ENCODE measurements at places on chromosomes 2 and 18.

DNA sequence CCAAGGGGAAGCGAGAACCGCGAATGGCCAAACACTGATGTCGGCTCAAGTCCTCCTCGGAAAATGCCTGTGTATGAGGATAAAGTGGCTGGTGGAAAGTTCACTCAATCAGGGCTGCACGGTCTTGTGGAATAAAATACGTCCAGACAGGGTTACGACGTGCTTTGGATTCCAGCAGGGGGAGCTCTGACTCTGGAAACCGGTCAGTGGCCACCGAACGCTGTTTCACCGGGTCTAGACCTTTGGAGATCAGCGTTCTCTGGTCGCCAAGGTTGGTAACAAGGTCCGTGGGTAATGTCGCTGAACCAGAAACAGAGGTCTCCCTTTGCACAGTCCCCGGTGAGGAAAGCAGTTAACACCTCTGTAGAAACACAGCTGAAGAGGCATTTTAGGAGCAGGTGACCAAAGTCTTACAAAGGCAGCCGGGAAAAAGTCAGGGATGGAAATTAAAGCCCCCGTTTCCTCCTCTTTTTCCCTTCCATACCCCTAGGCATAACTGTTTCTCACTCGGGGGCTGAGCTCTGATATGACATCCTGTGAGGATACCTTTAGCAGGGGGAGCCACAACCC lies 47.8 kb downstream of the CDCA7 start:
- peak; percentile 75 for DNase-seq

GRCh38 chr2:96274355-96275056 lies 8.5 kb downstream of the CIAO1 start:
- no peak for DNase-seq

DNA sequence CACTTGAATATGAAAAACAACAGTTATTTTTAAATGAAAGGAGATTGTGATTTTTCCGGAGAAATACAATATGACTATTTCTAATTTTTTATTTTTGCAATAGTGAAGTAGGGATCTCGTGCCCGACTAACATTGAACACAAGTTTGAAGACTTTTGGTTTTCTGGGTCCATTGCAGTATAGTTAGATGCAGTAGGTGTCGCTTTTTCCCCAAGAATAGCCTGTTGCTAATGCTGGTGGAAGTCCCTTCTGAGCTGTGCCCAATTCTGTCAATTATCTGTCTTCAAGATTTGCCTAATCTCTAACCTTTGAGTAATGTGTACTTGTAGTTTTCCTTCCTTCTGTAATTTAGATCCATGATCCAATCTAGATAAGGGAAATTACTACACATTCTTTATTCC lies 36.5 kb downstream of the SEMA4F start:
- DNase-seq = peak; percentile 53

GRCh38 chr2:88855620-88856408 lies 164.3 kb downstream of the RPIA start:
- DNase-seq = no peak

DNA sequence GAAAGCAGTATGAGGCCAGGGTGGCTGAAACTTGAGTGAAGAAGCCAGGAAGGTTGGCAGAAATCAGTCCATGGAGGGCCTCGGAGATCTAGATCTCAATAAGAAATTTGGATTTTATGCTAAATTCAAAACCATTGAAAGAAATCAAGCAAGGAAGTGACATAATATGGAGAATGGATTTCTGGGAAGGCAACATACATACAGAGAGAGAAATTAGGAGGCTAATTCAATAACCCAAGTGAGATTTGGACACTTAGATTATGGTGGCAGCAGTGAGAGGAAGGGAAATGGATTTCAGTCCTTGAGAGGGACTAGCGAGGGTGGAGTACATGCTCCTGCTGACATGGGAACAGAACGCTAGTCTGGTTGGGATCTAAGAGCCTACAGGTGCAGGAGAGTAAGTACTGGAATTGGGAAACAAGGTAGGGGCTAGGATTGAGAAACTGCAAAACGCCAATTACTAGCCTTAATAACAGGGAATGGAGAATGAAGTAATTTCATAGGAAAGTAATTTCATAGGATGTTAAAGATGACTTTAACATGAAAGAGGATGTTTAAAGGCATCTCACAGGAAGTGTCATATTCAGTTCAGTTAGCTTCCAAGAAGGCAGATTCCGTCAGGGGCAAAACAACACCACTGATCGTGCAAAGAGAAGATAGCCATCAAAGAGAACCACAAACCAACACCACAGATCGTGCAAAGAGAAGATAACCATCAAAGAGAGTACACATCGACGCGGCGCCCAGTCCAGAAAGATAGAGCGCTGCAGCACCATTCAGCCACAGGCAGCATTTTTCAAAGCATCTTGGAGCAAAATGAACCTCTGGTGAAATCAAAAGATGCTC lies 27.2 kb downstream of the CDKL4 start:
- peak; percentile 86 for DNase-seq

DNA sequence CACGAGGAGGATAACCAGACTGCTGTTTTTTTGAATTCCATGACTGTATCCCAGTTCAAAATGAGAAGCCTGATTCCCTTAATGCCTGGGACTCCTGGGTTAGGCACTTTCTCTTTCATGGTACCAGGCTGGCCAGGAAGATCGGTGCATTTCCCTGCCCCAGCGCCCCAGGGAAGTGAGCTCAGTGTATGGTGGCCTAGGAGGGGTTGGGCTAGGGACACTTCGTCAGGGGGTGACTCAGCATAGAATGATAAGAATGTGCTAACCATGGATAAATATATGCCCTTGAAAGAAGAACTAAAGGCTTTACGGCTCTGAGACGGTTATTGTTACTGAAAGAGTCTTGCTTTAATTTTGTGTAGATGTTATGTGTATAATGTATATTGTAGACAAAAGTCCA lies 27.5 kb upstream of the FAM237A start:
- no peak for DNase-seq

DNA sequence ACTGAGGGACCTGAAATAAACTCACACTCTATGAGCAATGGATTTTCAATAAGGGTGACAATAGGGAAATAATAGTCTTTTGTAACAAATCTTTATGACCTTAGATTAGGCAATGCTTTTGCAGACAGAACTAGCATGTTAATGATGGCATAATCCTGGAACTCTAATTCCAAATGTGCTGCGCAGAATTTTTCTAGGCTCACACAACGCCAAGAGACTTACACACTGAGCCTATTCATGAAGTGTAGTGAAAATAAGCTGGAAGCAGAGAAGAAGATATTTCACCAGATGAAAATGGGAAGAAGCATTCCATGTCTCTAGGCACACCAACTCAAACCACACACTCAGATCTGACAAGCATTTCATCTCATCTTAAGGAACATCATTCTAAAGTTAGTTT lies 178.5 kb downstream of the L3MBTL4 start:
- DNase-seq = no peak

GRCh38 chr2:45009928-45010701 lies 863 bp upstream of the SIX2 start:
- no peak for DNase-seq

- DNase-seq = no peak
These were observed 193.5 kb upstream of the TCF4 start for GRCh38 chr18:55781481-55781957.

GRCh38 chr18:55732227-55733106 lies 144.5 kb upstream of the TCF4 start:
- DNase-seq = no peak

- no peak for DNase-seq
These were observed 25.6 kb downstream of the GPR155 start for GRCh38 chr2:174461221-174461620.

DNA sequence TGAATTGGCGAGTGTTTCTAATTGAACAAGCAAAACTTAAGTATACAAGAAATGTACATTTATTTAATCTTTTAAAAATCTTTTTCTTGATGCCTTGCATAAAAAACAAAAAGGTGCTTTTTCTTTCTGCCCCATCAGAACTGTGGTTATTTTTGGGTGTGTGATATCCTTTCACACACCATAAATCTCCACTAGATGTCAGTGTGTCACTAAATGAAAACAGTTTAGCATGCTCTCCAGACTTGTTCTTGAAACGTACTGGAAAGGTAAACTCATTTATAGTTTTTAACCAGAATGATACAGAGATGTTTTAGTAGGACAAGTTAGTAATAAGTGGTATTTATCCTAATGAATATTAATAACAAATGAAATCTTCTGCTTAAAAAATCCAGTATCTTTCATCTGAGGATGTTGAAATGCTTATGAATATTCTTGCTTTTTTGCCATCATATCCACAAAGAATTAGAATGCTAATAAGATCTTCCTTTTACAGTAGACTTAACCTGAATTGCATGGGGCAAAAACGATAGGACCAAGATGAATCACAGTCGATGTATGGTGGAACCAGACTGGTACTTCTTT lies 96.8 kb downstream of the UBE2E3 start:
- DNase-seq = peak; percentile 78

- no peak for DNase-seq
These were observed 99.1 kb downstream of the EDAR start for GRCh38 chr2:108889907-108890306.

- no peak for DNase-seq
These were observed 64.6 kb upstream of the SERPINE2 start for GRCh38 chr2:224103651-224104050.

- no peak for DNase-seq
These were observed 1049.9 kb downstream of the TSN start for GRCh38 chr2:122805346-122805745.

DNA sequence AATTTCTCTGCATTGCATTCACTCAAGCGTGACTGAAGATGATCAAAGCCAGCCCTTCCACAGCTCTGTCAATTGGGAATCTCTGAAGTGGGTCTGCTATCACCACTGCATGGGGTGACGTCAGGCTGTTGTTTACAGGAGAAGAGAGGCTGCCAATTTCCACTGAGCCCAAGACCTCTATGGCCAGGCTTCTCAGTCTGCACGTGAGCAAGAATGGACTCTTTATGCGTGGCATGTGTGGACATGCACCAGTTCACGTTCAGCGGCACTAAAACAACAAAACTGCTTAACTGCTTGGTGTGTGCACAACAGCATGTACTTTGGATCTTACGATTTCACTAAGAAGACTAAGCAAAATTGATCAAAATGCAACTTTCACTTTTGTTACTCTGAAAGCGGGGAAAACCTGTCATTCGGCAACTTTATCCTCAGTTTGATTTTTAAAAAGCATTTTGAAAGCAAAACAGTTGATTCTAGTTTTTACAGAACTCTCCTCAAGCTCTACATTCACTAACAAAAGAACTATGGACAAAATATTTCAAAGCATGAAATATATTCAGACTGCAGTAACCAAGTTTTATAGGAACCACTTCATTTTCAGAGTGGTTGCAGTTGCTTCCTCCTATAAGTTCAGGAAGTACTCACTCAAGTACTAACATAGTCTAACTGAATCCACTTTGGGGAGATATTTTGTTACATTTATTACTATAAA lies 77.0 kb upstream of the SERTAD2 start:
- DNase-seq = peak; percentile 58

DNA sequence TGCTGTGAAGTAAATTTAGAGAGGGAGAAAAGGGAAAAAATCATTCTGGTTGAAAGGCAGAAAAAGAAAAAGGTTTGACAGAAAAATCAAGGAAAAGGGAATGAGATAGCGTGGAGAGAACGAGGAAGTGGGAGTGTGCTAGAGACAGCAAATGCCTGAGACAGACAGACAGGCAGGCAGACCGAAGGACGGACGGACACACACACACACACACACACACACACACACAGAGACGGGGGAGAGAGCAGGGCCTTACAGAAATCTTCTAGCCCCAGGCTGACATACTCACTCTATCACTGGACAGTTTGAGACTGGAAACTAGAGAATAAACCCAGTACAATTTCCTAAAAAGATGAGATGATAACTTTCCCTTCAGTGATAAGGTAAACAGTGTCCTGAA lies 238.4 kb downstream of the ZNF521 start:
- no peak for DNase-seq

DNA sequence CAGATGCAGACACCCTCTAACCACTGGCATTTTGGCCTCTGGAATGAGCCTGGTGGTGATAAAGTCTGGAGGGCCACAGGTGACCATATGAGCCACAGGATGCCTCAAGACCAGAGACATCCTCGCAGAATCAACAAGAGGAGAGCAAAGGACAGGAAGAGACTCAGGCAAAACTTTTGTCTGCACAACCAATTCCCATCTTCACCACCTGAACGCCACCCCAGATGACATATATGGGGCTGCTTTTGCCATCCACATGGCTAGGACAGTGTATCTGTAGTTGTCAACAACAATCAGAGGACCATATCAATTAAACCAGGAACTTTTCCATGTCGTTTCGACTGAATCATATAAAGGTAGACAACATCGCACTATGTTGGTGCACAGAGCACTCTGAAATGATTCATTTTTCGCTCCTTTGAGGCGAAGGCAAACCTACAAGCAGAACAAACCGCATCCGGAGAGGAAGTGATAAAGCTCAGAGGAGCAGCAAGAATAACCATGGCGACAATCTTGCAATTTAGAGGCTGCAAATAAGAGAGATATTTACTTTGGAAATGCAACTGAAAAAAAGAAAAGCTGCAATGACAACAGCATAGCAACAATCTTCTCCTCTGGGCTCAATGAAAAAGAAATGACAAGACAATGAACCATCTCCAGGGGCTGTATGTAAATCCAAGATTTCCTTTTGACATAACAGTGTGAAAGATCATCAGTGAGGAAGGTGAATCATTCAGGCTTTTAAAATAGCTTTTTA lies 204.5 kb downstream of the ARL4C start:
- DNase-seq = peak; percentile 91

GRCh38 chr2:13354031-13354430 lies 637.3 kb downstream of the TRIB2 start:
- no peak for DNase-seq

- no peak for DNase-seq
These were observed 106.9 kb upstream of the HDAC4 start for GRCh38 chr2:239507576-239508258.

GRCh38 chr2:52668724-52669123 lies 1098.9 kb upstream of the CHAC2 start:
- DNase-seq = no peak

DNA sequence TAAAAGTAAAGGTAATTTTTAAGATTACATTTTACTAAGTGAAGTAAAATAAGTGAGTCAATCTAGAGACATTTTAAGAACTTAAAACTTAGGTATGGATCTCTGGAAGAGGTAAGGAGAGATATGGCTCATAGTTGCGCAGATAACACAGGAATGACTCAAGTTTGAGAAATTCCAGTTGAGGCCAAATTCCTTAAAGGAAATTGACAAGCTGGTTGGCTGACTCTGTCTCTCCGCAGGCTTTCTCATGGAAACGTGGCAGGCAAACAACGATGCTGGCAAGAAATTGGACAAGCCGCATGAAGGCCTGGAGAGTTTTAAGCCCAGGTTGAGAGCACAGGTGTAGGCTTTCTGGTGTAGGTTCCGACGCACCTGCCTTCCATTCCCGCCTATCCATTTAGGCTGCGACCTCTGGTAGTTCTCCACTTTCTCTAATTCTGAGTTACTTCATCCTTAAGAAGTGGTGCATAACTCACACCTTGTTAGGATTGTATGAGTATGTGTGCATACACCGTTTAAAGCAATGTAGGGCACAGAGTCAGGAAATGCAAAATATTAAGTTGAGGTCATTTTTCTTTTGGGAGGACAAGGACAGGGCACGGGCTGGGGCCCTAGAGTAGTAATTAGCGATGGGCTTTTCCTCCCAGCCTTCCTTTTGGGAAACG lies 589 bp upstream of the DAW1 start:
- DNase-seq = no peak
